CD14-positive monocyte (primary cell): ENCODE measurements at places on chromosomes 6 and 20. TPM values are rescaled to one million over a fixed set of nuclear protein-coding genes. Genes with fewer than 3 reads are reported as not detected.

The RAB23 gene
- 0.46 TPM for polyA plus RNA-seq

The MAS1 gene
- not detected in 2 replicates for polyA plus RNA-seq

The C2 gene
- 7.2 and 13.0 TPM in 2 replicates for polyA plus RNA-seq

The ULBP3 gene
- polyA plus RNA-seq: 0.08 TPM in 1 of 2 replicates, not detected in the other

DNA sequence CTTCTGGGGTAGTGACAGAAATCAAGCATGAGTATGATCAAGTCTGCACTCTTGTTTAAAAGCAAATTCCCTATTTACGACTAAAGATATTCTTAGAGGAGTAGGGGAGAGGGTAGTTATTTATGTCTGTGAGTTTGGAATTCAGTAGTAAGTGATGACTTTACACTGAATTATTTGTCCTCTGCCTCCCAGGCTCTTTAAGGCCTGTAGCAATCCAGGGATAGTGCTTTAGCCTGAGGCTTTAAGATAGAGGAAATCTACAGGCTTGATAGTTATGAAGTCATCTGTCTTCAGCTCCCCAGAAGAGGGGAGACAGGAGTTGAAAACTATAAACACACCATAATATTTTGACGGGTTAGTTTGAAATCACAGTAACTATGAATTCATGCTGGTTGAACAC, 664.5 kb downstream of the EPM2A start:
- no peak overlapping the region for H3K27ac ChIP-seq
- no peak for DNase-seq
- no peaks in the 10 kb centered on the region for H3K36me3 ChIP-seq
- H3K4me1 ChIP-seq: no peaks in the 10 kb centered on the region

DNA sequence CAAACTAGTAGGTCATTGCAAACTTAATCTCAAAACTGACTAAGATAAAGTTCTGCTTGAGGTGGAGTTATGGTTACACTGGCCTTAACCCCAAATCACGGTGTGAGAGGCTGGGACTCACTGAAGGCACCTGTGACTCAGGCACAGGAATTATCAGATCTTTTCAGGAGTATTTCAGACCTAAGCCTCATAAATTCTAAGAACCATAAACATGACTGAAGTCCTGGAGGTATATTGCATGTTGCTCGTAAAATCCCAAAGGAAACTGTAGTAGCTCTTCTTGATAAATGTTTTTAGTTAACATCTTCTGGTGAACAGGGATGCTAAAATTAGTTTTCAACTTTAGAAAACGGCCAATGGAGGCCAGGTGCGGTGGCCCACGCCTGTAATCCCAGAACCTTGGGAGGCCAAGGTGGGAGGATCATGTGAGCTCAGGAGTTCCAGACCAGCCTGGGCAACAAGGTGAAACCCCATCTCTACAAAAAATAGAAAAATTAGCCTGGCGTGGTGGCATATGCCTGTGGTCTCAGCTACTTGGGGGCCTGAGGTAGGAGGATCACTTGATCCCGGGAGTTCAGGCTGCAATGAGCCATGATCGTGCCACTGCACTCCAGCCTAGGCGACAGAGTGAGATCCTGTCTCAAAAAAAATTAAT, 36.5 kb downstream of the DZANK1 start:
- H3K4me1 ChIP-seq: no peaks in the 10 kb centered on the region
- H3K27ac ChIP-seq: no peak overlapping the region
- no peak for DNase-seq
- no peaks in the 10 kb centered on the region for H3K27me3 ChIP-seq

DNA sequence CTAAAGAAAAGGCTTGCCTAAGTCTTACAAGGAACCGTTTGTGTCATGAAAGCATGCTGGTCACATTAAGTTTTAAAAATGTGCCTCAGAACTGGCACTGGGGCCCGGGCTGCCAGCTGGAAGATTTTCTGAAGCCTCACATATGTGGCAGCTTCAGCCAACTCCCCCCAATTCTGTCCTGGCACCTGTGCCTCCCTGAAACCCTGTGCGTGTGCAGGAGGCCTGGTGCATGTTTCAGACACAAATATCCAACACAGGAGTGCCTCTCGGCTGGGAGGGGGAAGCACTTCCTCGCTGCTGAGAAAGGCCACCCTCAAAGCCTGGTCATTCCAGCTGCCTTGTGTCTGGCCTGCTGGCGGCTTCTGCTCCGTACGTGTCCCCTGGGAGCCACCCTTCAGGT, 188.5 kb upstream of the SNX9 start:
- no peaks in the 10 kb centered on the region for H3K4me1 ChIP-seq
- no peaks in the 10 kb centered on the region for H3K36me3 ChIP-seq
- DNase-seq: no peak
- no peak overlapping the region for H3K27ac ChIP-seq

DNA sequence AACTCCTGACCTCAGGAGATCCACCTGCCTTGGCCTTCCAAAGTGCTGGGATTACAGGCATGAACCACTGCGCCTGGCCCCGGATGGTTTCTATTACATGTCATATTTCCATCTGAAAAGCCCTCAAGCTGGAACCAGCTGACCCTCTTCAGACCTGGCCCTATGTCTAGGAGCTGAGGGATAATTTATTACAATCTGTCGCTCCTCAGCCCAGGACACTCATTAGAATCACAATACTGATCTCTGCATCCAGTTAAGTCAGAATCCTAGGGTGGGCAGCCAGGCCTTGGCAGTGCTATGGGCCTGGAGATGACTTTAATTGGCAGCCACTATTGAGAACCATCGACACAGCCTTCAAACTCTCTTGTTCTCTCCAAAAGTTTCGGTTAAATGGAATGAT, 162.6 kb upstream of the SNX9 start:
- H3K4me3 ChIP-seq: no peak overlapping the region
- H3K36me3 ChIP-seq: no peaks in the 10 kb centered on the region
- H3K27ac ChIP-seq: no peak overlapping the region
- H3K27me3 ChIP-seq: no peaks in the 10 kb centered on the region
- no peaks in the 10 kb centered on the region for H3K4me1 ChIP-seq

DNA sequence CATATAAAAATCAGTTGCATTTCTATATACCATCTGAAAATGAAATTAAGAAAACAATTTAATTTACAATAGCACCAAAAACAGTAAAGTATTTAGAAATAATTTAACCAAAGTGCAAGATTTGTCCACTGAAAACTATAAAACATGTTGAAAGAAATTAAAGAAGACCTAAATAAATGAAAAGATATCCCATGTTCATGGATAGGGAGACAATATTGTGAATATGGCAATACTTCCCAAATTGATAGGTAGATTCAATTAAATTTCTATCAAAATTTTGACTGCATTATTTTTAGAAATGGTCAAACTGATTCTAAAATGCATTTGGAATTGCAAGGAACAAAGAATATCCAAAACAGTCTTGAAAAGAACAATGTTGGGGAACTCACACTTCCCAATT, 17.6 kb upstream of the POU3F2 start:
- no peak for DNase-seq
- no peaks in the 10 kb centered on the region for H3K4me1 ChIP-seq
- no peak overlapping the region for H3K4me3 ChIP-seq
- no peak overlapping the region for H3K27ac ChIP-seq

- no peaks in the 10 kb centered on the region for H3K36me3 ChIP-seq
- H3K27ac ChIP-seq: no peak overlapping the region
- no peak overlapping the region for H3K4me3 ChIP-seq
Observed at GRCh38 chr20:46979603-46980241, 85.1 kb downstream of the EYA2 start.

DNA sequence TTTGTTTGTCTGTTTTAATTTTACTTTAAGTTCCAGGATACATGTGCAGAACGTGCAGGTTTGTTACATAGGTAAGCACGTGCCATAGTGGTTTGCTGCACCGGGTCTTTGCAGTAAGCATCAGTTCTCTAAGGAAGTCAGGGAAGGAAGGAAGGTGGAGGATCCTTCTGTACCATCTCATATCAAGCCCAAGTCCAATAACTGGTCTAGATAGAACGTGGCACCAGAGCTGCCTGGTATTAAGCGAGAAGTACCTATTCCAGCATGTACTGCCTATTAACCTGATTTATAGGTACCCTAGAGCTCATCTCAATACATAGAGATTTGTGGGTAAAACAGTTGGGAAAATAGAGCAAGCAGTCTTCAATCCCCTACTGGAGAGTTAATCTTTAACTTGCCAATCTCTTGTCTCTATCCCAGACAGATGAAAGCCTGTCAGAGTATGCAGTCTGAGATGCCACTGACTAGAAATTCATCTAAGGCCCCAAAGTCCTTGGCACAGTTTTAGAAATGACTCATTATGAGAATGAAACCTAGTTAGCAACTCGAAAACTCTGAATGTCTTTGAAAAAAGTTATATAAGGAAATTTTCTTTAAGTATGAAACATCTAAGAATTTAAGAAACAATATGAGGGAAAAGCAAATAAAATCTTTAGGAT, 144.9 kb downstream of the TFAP2A start:
- H3K4me1 ChIP-seq: no peaks in the 10 kb centered on the region
- peaks cover 8% of the 10 kb centered on the region for H3K27me3 ChIP-seq
- no peak overlapping the region for H3K4me3 ChIP-seq
- no peak for DNase-seq
- H3K36me3 ChIP-seq: no peaks in the 10 kb centered on the region

GRCh38 chr6:114747995-114748625, 405.3 kb upstream of the HS3ST5 start:
- H3K27ac ChIP-seq: no peak overlapping the region
- H3K4me3 ChIP-seq: no peak overlapping the region
- DNase-seq: no peak
- no peaks in the 10 kb centered on the region for H3K36me3 ChIP-seq
- H3K27me3 ChIP-seq: no peaks in the 10 kb centered on the region

GRCh38 chr6:5287205-5287965, 26.1 kb downstream of the FARS2 start:
- H3K27ac ChIP-seq: no peak overlapping the region
- H3K27me3 ChIP-seq: no peaks in the 10 kb centered on the region
- no peaks in the 10 kb centered on the region for H3K36me3 ChIP-seq
- H3K4me3 ChIP-seq: no peak overlapping the region
- no peaks in the 10 kb centered on the region for H3K4me1 ChIP-seq

GRCh38 chr6:34284563-34285447, 36.0 kb upstream of the SMIM29 start:
- peak overlapping the region; percentile 90 for H3K27ac ChIP-seq
- DNase-seq: peak; percentile 84
- H3K4me1 ChIP-seq: peaks cover 79% of the 10 kb centered on the region
- peak overlapping the region; percentile 48 for H3K4me3 ChIP-seq
